ENCODE measurements at places on chromosomes 7 and 10.

GRCh38 chr10:17453373-17454091, 863 bp downstream of the ST8SIA6 start:
- DNase-seq: no peak

- DNase-seq: no peak
Measured at GRCh38 chr10:100148353-100149211, 37.2 kb downstream of the ERLIN1 start.

GRCh38 chr10:121244818-121245217, 353.4 kb downstream of the FGFR2 start:
- no peak for DNase-seq

- no peak for DNase-seq
Measured at GRCh38 chr7:26140380-26140779, 11.6 kb upstream of the NFE2L3 start.

DNA sequence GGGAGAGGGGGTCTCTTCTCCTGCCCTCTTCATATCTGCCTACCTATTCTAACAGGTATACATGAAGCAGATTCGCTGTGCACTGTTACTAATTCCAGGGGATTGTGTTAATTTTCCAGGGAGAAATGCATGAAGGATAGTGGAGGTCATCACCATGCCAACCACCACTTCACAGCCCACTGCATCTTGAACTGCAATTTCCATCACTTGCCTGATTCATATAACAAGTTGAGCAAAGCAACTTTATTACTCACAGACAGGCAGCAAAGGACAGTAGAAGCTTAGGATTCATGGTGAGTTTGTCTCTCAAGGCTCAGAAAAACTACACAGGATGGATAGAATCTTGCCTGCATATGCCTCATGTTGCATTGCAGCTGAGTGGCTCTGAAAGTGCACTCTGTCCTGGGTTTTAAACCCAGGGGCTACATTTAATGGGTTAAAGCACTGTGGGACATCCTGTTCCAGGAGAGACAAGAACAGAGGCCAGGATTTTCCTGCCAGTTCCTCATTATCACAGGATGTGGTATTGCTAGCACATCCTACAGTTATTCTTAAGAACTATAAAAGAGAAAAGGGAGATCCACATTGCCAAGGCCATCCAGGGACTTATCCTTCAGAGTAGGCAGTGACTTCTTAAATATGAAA, 136.9 kb upstream of the PRSS1 start:
- no peak for DNase-seq

DNA sequence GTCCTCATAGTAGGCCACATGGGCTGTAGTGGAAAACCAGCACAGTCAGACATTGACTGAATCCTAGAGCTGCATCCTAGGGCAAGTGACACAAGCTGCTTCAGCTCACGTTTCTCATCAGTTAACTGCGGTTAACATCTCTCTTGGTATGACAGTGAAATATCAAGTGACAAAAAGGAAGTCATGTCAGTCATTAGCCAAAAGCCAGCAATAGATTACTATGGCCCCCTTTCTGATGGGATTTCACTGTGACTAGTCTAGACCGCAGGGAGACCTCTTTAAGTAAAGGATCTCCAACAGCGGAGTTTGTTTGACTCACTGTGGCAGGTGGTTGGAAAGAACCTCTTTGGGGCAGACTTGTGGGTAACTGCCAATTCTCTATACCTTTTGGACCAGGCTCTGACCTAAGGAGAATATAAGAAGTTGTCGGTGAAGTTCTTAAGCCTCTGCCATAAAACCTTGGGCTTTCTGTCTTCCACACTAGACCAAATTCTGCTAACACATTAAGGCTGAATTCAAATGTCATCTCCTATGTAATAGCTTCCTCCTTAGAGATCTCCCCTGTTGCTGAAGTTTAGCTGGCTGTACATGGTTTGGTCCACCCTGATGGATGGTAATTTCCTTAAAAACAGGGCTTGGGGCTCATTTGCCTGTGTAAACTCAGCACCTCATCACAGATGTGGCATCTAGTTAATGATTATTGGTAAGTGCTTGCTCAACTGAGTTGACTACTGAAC, 115.3 kb downstream of the SGMS1 start:
- no peak for DNase-seq

DNA sequence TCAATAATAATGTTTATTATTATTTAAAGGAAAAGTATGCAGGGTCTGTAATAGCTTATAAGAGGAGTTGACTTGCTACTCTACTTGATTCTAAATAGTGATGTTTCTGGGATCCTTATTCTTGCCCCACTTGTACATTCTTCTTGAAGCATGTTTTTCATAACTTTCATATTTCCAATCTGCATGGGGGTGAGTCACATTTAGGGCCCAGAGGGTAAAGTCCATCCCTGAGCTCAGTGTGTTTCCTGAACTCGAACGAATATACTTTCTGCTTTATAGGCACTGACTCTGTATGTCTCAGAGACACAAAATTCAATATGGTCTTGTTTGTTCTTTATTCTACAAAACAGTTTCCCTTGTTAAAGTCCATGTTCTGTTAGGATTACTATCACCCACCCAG, 61.0 kb upstream of the SMIM30 start:
- no peak for DNase-seq

GRCh38 chr7:27899601-27900000, 159.6 kb downstream of the TAX1BP1 start:
- no peak for DNase-seq

- peak; percentile 97 for DNase-seq
Measured at GRCh38 chr7:32495298-32496051, at the start of gene AVL9. Gene AVL9 (plus strand): TSS chr7:32495489. CDS start chr7:32495710, 221 bp downstream.

DNA sequence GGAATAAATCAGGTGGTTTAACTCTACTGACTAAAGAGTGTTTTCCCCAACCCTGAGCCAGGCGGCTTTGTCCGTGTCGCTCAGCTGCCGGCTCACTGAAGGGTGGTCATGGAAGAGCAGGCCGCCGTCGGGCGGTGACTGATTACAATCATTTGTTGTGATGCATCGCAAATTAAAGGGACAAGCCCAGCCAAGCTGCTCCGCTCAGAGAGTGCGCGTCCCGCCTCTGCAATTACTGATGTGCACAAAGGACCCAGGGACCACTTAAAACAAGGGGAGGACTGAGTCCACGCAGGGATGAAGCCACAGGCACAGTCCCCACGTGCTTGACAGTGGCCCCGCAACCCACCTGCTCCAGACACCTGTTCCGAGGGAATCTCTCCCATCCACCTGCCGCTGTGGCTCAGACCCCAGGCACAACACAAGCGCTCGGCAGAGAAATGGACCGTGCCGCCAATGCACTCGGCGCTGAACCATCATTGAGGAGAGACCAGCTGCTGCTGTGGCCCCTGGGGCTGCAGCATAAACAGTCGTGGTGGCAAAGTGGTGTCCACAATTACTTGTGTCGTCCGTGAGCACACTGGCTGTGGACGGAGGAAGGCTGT, 526.5 kb downstream of the PTPRN2 start:
- no peak for DNase-seq

DNA sequence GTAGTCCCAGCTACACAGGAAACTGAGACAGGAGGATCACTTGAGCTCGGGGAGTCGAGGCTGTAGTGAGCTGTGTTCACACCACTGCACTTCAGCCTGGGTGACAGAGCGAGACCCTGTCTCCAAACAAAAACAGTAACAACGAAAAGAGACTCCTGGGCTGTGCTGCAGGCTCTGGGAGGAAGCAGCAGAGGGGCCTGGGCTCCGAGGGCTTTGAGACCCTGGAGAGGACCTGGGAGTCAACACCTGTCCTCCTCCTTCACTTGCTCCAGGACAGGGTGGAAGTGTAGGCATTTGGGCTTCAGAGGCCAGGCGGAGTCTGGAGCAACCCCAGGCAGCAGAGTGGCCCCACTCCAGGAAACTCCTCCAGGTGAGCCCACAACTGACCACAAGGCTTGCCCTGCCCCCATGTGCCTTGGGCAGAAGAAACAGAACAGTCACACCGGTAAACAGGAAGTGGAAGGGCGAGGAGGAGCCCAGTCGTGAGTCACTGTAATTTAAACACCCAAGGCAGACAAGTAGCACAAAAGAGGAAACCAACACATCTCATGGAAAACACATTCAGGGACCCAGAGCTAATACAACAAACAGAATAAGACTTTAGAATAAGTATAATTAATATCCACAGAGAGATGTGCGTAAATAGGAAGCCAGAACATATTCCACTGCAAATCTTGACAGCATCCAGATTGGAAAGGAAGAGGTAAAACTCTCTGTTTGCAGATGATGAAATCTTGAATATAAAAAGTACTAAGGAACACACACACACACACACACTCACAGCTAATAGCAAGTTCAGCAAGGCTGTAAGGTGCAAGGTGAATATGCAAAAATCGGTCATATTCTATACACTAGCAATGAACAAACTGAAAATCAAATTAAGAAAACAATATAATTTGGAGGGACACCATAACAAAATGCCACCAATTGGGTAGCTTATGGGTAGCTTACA, 20.5 kb upstream of the RASGEF1A start:
- DNase-seq: no peak

DNA sequence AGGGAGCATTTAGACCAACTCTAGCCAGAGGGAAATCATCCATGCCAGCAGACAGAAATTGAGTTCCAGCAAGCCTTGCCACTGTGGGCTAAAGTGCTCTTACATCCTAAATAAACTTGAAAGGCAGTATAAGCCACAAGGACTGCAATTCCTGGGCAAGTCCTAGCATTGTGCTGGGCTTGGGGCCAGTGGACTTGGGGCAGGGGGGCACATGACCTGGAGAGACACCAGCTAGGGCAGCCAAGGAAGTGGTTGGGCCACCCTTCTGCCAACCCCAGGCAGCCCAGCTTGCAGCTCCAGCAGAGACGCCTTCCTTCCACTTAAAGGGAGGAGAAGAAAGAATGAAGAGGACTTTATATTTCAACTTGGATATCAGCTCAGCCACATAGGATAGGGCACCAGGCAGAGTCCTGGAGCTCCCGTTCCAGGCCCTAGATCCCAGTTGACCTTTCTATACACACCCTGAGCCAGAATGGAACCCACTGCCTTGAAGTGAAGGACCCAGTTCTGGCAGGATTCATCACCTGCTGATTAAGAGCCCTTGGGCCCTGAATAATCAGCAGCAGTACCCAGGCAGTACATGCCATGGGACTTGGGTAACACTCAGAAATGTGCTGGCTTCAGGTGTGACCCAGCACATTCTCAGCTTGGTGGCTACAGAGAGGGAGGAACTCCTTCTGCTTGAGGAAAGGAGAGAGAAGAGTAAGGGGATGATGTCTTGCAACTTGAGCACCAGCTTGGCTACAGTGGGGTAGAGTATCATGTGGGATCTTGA, 153.0 kb downstream of the GNAI1 start:
- no peak for DNase-seq

DNA sequence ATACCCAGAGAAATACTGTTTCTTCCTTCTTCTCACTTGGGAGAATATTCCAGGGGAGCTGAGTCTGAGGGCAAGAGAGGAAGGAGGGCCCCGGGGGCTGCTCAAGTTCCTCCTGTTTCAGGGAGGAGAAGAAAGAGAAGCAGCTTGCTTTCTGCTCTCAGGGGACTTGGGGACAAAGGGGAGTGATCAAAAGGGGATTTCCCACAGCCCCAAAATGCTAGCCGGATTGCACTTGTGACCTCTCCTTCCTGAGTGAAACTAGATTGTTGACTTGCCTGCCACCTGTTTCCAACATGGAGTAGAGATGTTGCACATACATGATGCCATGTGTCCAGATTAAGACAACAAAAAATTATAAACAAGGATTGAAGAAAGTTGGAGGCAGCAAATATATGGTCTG, 28.7 kb upstream of the PDCD4 start:
- DNase-seq: no peak

DNA sequence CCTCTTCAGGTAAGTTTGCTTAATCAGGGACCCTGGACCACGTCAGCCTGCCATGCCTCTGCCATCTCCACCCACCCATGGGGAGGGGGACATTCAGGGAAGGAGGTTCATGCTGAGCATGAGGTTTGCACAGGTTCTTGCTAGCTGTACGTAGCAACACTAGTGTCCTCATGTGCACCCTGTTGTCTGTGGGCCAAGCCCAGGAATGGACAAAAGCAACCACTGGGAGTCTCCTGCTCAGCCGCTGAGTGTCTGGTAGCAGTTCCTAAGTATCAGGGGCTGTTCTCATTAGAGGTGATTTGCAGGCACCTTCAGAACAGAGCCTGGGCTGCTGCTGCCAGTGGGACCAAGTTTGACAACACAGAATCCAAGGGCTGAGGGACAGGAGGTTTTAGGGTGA, 17.9 kb downstream of the CASP7 start:
- no peak for DNase-seq

DNA sequence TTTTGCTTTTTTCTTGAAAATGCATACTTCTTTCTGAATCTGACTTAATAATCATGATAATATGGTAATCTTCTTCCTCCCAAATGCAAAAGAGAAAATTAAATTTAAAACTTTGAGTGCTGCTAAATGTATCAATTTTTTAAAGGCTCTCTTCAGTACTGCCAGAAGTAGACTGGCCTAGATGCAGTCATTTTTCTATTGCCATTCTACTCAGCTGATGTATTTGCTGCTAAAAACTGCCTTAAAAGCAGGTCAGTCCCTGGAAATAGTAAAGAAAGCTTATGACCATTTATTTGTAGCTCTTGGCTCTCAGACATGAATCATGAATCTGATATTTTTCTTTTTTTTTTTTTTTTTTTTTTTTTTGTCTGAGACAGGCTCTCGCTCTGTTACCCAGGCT, 28.5 kb downstream of the NAPEPLD start:
- DNase-seq: no peak

- DNase-seq: no peak
Measured at GRCh38 chr7:155258226-155258560, 39.5 kb upstream of the INSIG1 start.

DNA sequence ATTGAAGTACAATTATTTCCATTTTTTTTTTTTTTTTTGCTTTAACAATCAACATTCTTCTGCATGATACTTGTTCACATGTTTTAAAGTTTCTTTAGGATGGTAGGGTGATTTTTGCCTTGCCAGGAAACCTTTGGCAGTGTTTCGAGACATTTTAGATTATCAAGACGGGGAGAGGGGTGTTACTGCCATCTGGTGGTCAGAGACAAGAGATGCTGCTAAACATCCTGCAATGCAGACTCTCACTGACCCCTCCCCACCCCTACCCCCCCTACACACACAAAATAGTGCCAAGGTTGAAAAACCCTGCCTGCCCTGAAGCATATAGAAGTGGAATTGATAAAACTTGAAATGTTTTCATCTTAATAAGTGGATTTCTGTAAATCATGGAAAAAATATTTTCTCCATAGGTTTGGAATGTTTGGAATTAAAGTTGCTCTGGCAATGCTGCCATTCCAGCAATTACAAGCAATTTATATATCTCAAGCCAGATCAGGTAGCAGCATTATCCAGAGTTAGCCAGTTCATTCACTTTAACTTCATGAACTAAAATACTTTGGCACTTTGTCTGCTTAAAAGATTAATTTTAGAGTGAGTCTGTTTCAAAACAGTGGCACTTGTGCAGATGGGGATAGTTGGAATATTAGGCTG, 62.1 kb downstream of the SDHAF3 start:
- no peak for DNase-seq

DNA sequence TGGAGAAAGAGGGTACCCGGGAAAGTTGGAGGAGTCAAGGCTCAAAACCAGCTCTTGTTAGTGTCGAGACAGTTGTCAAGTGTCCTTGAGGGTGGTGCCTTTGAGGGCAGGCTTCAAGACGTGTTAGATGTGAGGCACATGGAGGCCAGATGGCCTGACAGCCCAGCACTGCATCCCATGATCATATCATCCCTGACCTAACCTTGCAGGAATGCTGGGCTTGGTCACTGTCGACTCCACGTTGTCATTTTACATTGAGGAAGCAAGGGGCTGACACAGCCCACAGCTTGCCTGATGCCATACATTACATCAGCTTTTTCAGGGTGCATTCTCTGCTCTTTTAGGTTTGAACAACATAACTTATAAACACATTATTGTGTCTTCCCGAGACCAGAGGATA, 114.1 kb downstream of the ABCA13 start:
- DNase-seq: no peak

Data from activated CD8-positive, alpha-beta memory T cell treated with anti-CD3 and anti-CD28 coated beads for 1 hour (primary cell).